NCI-H2171 (cell line): ENCODE measurements at places on chromosomes 2 and 18.

GRCh38 chr2:60595953-60596352 is 42.5 kb upstream of the BCL11A start:
- no peak for DNase-seq

DNA sequence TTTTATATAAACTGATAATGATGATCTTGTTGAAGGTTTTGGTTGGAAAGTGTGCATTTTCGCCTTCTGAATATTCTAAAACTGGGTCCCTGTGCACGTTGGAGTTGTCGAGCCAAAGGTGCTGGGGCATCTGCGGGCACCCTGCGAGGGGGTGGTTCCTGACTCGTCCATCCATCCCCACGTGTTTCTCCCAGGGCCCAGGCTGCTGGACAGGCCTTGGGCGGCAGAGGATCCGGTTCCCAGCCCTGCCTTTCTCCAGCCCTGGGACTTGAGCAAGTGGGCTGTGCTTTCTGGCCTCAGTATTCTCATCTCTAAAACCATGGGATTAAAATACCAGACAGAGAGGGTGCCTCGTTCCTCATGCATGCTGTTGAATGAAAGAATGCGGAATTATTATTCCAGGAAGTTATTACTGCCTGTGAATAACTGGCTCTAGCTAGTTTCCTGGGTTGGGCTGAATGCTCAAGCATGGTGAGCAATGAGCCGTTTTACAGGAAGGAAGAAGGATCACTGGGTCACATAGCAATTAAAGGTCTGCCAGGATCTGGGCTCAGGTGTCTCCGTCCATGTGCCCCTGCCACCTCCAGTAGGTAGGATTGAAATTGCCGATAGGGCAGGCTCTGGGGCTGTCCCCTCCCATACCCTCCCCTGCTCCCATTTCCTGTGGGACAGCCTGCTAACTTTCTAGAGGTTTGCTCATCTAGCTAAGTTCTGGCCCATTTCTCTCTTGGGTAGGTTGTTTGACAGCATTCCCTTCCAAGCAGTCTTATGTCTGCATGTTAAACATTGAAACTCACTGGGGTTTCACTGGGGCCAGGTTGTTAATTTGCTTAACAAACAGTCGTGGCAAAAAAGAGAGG is 77.2 kb upstream of the HS6ST1 start:
- no peak for DNase-seq

DNA sequence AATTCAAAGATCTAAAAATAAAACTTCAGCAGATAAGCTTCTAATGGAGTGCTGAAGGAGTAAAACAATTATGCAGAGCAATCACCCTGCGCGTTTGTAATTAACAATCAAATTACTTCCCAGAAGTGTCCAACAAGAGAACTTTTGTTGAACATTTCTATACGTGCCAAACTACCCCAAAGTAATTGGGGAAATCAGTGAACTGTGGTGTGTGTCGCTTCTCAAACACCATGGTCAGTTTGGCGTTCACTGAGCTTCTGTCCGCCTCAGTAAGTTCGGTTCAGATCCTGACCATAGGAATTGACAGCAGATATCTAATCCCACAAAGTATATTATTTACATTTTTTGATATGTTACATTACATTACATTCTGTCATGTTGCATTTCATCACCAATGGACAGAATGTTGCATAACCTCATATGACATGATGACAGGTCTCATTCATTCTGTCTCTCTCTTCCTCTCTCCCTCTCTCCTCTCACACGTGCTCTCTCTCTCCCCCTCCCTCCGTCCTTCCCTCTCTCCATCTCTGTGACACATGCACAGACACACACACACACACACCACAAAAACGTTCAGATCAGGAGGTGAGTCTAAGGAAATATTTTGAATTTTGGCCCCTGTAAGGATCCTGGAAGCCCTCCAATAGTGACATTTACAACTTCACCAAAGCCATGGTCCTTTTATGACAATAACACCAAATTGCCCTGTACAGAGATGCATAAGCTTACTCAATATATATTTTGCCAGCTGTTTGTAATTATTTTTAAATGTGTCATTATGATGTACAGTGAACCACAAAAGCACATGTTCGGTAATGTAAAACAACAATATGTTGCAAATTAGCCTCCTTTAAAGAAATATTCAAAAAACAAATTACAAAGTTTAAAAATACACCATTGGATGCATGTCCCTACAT is 269.2 kb downstream of the FIGN start:
- DNase-seq = no peak

DNA sequence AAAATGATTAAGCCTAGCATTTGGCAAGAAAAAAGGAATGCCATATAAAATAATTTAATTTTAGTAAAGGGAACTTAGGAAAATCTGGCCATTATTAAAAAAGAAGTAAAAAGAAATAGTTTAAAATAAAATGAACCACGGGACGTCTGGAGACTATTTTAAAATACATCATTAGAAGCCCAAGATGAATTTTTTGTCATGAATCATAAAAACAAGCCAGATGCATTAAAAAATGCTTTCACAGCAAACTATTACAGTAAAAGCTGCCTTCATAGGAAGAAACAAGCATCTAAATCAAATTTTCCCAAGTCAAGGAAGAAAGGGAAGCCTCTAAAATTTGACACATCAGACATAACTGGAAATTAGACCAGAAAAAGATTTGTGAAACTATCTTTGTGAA is 33.0 kb downstream of the COL5A2 start:
- no peak for DNase-seq

DNA sequence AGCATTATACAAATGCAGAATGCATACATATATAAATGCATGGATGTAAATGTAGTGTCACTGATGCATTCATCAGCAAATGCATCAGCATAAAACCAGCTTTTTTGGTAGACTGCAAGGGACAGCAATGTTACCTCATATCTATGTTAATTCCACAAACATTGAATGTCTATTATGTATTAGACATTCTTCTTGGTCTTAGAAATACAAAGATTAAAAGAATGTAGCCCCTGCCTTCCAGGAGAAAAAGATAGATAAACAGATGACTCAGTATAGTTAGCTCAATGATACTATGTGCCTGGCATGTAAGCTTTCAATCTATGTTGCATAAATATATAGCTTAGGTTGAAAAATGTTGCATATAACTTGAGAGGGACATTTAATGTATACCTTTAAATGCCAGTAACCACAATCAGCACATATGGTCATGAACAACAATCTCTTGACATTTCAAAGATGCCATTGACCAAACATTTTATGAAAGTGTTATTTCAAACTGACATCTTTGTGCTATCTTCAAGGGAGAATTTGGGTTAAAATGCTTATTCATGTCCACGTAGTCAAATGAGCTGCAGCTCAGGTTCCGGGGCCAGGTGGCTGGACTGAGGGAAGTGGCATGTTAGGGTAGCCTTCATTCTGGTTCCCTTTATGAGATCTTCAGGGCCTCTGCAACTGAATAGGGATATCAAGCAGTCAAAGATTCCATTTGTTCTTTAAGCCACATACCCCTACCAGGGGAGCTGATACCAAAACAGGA is 45.2 kb upstream of the GCG start:
- DNase-seq = no peak

DNA sequence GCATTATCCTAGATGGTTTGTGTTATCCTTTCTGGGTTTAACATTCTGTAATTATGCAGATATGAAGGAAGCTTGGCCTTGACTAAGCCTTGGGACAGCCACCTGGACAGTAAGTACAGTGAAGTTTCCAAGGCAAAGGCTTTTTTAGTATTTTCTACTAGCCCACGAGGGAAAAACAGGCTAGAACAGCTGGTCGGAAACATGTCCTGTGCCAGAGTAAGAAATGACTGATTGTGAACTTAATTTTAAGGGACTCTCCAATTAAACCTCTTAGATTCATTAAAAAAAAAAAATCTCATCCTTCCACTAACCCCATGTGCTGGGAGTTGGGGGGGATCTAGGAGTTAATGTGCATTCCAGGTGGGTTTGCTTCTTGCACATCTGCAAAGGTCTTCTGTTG is 720.8 kb downstream of the SLC4A3 start:
- DNase-seq = no peak
